ENCODE measurements at places on chromosomes 7 and 10.

- H3K36me3 ChIP-seq: no peaks in the 10 kb centered on the region
- H3K4me3 ChIP-seq: no peak overlapping the region
- DNase-seq: no peak
- H3K27me3 ChIP-seq: no peaks in the 10 kb centered on the region
Measured at GRCh38 chr7:142752376-142753225, 3.3 kb downstream of the PRSS1 start.

GRCh38 chr7:115273139-115273772 is 351.4 kb downstream of the MDFIC start:
- no peak overlapping the region for H3K27ac ChIP-seq
- no peaks in the 10 kb centered on the region for H3K27me3 ChIP-seq
- DNase-seq: no peak
- H3K4me1 ChIP-seq: no peaks in the 10 kb centered on the region
- no peaks in the 10 kb centered on the region for H3K36me3 ChIP-seq

GRCh38 chr7:125241548-125241947 is 311.9 kb upstream of the POT1 start:
- H3K27me3 ChIP-seq: no peaks in the 10 kb centered on the region
- no peaks in the 10 kb centered on the region for H3K36me3 ChIP-seq
- H3K27ac ChIP-seq: no peak overlapping the region
- no peak for DNase-seq
- no peak overlapping the region for H3K4me3 ChIP-seq

GRCh38 chr10:103829838-103830465 is 25.4 kb downstream of the SH3PXD2A start:
- H3K36me3 ChIP-seq: no peaks in the 10 kb centered on the region
- peaks cover 15% of the 10 kb centered on the region for H3K4me1 ChIP-seq
- no peak overlapping the region for H3K27ac ChIP-seq

- no peak overlapping the region for H3K4me3 ChIP-seq
- H3K36me3 ChIP-seq: peaks cover 38% of the 10 kb centered on the region
- no peaks in the 10 kb centered on the region for H3K27me3 ChIP-seq
- no peak overlapping the region for H3K27ac ChIP-seq
- H3K4me1 ChIP-seq: no peaks in the 10 kb centered on the region
Measured at GRCh38 chr10:77837925-77838595, 88.5 kb downstream of the DLG5 start.

- H3K36me3 ChIP-seq: no peaks in the 10 kb centered on the region
- H3K27ac ChIP-seq: no peak overlapping the region
- H3K4me3 ChIP-seq: no peak overlapping the region
- H3K27me3 ChIP-seq: no peaks in the 10 kb centered on the region
Measured at GRCh38 chr7:27636326-27637006, 26.2 kb downstream of the HIBADH start.

GRCh38 chr10:86391236-86391840 is 24.7 kb upstream of the GRID1 start:
- H3K27ac ChIP-seq: no peak overlapping the region
- DNase-seq: peak; percentile 24
- no peak overlapping the region for H3K4me3 ChIP-seq
- H3K27me3 ChIP-seq: no peaks in the 10 kb centered on the region
- H3K36me3 ChIP-seq: no peaks in the 10 kb centered on the region

- H3K36me3 ChIP-seq: no peaks in the 10 kb centered on the region
- no peaks in the 10 kb centered on the region for H3K27me3 ChIP-seq
- H3K4me1 ChIP-seq: peaks cover 24% of the 10 kb centered on the region
- peak; percentile 66 for DNase-seq
- peak overlapping the region; percentile 63 for H3K27ac ChIP-seq
Measured at GRCh38 chr10:61164458-61165160, 220.6 kb upstream of the RHOBTB1 start.

DNA sequence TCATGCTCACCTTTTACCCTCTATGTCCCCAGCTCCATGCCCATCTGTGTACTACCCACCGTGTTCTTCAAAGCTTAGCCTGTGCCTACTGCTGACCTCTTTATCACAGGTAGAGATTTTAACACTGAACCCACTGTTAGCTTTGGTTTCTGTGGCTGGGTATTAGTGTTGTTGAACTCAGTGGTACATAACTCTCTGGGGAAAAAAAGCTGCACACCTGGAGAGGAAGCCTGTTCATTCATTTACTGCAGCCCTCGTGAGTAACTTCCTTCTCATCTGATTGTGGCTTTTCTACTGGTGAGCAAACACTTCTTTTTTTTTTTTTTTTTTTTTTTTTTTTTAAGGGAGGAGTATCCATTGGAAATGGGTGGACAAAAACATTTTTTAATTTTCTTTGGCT is 326.3 kb downstream of the CCSER2 start:
- H3K27me3 ChIP-seq: no peaks in the 10 kb centered on the region
- no peaks in the 10 kb centered on the region for H3K4me1 ChIP-seq
- H3K27ac ChIP-seq: no peak overlapping the region
- no peak overlapping the region for H3K4me3 ChIP-seq

GRCh38 chr10:59588791-59589190 is 120.9 kb downstream of the SLC16A9 start:
- DNase-seq: no peak
- H3K4me3 ChIP-seq: no peak overlapping the region
- no peak overlapping the region for H3K27ac ChIP-seq
- peaks cover 12% of the 10 kb centered on the region for H3K4me1 ChIP-seq
- no peaks in the 10 kb centered on the region for H3K36me3 ChIP-seq

GRCh38 chr7:77265666-77266065 is 66.0 kb upstream of the FGL2 start:
- H3K27me3 ChIP-seq: no peaks in the 10 kb centered on the region
- H3K36me3 ChIP-seq: no peaks in the 10 kb centered on the region
- no peak for DNase-seq
- H3K4me1 ChIP-seq: no peaks in the 10 kb centered on the region

- no peaks in the 10 kb centered on the region for H3K4me1 ChIP-seq
- no peaks in the 10 kb centered on the region for H3K36me3 ChIP-seq
- no peak for DNase-seq
- H3K4me3 ChIP-seq: no peak overlapping the region
Measured at GRCh38 chr10:88322324-88323063, 260.6 kb downstream of the RNLS start.
